ENCODE measurements at places on chromosomes 7 and 10. TPM values are rescaled to one million over a fixed set of nuclear protein-coding genes. Genes with fewer than 3 reads are reported as not detected.

DNA sequence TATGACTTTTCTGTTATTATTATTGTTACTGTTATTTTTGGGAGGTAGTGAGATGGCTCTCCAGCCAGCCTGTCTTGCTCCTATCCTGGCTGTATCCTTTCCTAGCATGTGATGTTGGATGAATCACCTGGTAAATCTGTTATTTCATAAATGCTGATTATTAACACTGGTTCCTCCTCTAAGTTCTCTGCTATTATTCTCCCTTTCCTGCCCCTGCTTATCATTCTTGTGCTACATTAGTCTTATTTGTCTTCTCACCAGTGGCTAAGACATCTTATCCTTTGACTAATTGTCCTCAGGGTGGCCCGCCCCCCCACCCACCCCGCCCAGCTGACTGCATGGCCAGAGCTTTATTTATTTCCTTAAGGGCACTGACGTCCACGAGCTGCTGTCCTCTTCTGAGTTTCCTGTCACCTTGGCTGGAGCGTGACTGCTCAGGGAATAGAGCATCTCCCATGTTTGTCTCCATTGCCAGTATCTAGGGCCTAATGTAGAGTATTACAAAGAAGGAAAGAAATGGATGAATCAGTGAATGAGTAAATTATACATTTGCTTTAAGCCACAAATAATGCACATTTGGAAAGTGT lies 110.1 kb upstream of the KLF6 start:
- H3K27ac ChIP-seq: no peak overlapping the region
- no peaks in the 10 kb centered on the region for H3K27me3 ChIP-seq

DNA sequence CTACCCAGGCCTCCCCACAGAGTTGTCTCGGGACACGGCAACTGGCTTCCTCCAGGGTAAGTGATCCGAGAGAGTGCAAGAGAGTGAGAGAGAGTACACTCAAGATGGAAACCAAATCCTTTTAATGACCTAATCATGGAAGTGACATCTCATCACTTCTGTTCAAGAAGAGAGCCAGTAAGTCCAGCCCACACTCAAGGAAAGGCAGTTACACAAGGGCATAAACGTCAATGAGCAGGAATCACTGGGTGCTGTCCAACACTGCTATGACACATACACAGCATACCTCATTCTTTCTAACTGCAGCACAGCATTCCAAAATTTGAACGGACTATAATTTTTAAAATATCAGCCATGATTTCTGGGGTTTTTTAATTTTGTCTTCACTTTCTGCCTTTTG lies 29.3 kb upstream of the OSBPL3 start:
- H3K27me3 ChIP-seq: no peaks in the 10 kb centered on the region
- no peak overlapping the region for H3K4me3 ChIP-seq
- H3K4me1 ChIP-seq: peaks cover 18% of the 10 kb centered on the region
- no peak for DNase-seq
- no peaks in the 10 kb centered on the region for H3K36me3 ChIP-seq

DNA sequence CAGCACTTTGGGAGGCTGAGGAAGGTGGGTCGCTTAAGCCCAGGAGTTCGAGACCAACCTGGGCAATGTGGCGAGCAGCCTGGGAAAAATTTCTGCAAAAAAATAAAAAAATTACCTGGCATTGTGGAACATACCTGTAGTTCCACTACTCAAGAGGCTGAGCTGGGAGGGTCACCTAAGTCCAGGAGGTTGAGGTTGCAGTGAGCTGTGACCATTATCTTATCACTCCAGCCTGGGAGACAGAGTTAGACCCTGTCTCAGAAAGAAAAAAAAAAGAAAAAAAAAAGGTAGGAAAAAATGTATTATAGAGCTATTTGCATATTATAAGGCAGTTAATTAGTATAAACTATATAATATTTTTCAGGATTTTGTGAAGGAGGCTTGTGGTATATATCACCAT lies 11.0 kb upstream of the TSPAN13 start:
- no peaks in the 10 kb centered on the region for H3K27me3 ChIP-seq
- no peaks in the 10 kb centered on the region for H3K36me3 ChIP-seq
- H3K27ac ChIP-seq: no peak overlapping the region
- H3K4me3 ChIP-seq: no peak overlapping the region
- no peak for DNase-seq

- H3K36me3 ChIP-seq: no peaks in the 10 kb centered on the region
- H3K27ac ChIP-seq: no peak overlapping the region
- no peaks in the 10 kb centered on the region for H3K27me3 ChIP-seq
- H3K4me3 ChIP-seq: no peak overlapping the region
Observed at GRCh38 chr7:121372376-121373010, 23.6 kb downstream of the FAM3C start.

DNA sequence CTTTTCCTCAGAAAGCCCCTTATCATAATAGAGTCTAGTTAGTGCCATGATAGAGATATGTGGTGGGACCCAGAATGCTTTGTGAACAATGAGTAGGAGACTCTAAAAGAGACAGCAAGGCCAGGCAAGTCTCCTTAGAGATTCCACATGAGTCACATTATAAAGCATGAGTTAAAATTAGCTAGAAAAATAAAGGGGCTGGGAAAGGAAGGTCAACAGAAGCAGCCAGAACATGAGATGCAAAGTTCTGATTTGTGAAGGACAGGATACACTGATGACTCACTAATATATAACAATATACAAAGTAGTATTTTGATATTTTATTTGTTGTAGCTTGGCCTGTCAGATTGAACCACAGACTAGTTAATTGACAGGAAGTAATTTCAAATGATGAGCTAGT lies 25.3 kb upstream of the SNX13 start:
- no peak overlapping the region for H3K27ac ChIP-seq
- H3K27me3 ChIP-seq: no peaks in the 10 kb centered on the region
- no peak for DNase-seq
- H3K36me3 ChIP-seq: no peaks in the 10 kb centered on the region

DNA sequence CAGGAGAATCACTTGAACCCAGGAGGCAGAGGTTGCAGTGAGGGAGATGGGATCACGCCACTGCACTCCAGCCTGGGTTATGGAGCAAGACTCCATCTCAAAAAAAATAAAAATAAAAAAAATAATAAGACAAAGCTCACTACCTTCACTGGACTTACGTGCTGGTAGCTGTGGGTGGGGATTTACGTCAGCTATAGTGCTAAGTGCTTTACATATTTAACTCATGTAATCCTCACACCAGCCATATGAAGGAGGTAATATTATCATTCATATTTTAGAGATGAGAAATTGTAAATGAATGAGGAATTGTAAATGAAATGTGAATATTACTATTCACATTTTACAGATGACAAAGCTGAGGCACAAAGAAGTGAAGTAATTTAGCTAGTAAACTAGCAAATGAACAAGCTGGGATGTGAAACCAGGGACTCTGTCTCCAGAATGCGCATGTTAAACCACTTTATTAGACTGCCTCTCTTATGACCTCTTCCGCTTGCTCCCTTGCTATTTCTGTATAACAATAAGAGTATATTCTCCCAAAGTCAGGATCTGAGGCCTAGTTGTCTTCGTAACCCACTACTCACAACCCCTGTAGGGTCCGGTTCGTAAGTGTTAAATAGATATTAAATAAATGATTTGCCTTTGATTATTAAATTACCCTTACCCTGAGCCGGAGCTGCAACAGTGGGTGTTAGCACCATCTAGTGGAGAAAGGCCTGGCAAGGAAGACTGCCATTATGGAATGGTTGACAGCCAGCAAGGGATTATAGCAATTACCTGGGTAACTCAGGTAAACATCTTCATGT lies 70.2 kb downstream of the HTR7 start:
- H3K4me1 ChIP-seq: peaks cover 65% of the 10 kb centered on the region
- no peak overlapping the region for H3K4me3 ChIP-seq
- H3K27me3 ChIP-seq: no peaks in the 10 kb centered on the region
- H3K36me3 ChIP-seq: no peaks in the 10 kb centered on the region
- DNase-seq: peak; percentile 79

GRCh38 chr7:108246227-108246837 lies 116.2 kb upstream of the LAMB4 start:
- H3K27me3 ChIP-seq: no peaks in the 10 kb centered on the region
- peaks cover 9% of the 10 kb centered on the region for H3K4me1 ChIP-seq

DNA sequence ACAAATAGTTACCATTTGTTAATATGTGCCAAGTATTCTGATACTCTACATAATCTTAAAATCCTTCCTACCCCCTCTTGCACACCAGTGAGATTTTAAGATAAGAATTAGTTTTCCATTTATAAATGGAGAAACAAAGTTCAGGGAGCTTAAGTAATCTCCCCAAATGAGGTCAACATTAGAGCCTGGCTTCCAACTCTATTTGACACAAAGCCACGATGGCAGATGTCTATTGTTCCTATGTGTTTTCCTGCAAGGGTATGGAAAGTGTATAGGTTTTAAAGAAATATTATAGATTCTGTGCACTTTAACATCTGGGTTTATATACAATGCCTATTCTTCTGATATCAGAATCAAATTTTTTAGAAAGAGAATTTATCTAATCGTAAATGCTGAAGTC lies 143.9 kb upstream of the SEMA3C start:
- H3K4me1 ChIP-seq: no peaks in the 10 kb centered on the region
- DNase-seq: no peak
- no peak overlapping the region for H3K27ac ChIP-seq
- no peak overlapping the region for H3K4me3 ChIP-seq
- no peaks in the 10 kb centered on the region for H3K27me3 ChIP-seq

DNA sequence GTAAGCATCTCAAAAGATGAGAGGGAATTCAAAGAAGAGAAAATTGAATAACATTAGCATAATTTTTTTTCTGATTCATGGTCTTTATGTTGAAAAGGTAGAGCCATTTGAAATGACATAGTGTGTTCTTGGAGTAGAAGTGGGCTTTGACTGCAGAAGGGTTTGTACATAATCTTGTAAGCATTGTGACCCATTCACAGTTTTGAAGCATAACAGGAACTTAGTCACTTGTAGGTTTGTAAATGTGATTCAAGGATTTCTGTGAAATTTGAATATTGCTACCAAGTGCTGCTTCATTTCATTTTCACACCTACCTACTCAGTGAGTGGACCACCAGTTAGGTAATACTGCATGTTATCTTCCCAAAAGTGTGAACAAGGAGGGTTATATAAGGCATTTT lies 68.6 kb downstream of the PON1 start:
- H3K27ac ChIP-seq: no peak overlapping the region
- H3K4me3 ChIP-seq: no peak overlapping the region
- no peaks in the 10 kb centered on the region for H3K4me1 ChIP-seq

GRCh38 chr7:117338020-117338419 lies 15.2 kb upstream of the WNT2 start:
- H3K36me3 ChIP-seq: no peaks in the 10 kb centered on the region
- no peaks in the 10 kb centered on the region for H3K4me1 ChIP-seq

DNA sequence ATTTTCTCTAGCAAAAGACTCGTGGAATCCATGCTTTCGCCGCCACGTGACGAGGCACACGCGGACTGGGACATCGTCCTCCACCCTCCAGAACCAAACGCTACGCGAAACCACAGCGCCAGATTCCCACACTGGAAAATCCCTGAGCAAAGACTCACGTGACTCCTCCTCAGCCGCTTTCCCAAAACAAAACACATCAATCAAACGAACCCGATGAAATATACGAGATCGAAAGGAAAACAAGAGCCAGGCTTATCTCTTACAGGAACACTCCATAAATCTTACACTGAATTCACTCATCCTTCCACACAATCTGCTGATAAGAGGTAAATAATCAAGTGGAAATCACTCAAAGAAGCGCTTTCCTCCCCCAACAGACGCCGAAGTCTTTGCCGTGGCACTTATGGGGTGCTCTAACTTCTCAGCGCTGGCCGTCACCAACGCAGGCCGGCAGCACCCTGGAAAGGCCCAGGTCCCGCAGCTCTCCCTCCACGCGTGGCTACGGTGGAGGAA lies 23.8 kb downstream of the DIP2C start:
- no peak overlapping the region for H3K27ac ChIP-seq
- no peak for DNase-seq
- H3K27me3 ChIP-seq: no peaks in the 10 kb centered on the region

GRCh38 chr10:31128536-31128935 lies 96.9 kb upstream of the ZNF438 start:
- H3K4me3 ChIP-seq: no peak overlapping the region
- 0 out of 2 replicates have a peak, but pooled peaks cover 3% of the 10 kb centered on the region for H3K27me3 ChIP-seq
- H3K27ac ChIP-seq: no peak overlapping the region
- H3K36me3 ChIP-seq: no peaks in the 10 kb centered on the region
- no peak for DNase-seq
- H3K4me1 ChIP-seq: no peaks in the 10 kb centered on the region

- H3K4me1 ChIP-seq: no peaks in the 10 kb centered on the region
- peaks cover 15% of the 10 kb centered on the region for H3K36me3 ChIP-seq
- no peak for DNase-seq
- no peak overlapping the region for H3K27ac ChIP-seq
- no peak overlapping the region for H3K4me3 ChIP-seq
- H3K27me3 ChIP-seq: no peaks in the 10 kb centered on the region
Observed at GRCh38 chr10:103382769-103383168, 13.5 kb downstream of the ATP5MK start.

DNA sequence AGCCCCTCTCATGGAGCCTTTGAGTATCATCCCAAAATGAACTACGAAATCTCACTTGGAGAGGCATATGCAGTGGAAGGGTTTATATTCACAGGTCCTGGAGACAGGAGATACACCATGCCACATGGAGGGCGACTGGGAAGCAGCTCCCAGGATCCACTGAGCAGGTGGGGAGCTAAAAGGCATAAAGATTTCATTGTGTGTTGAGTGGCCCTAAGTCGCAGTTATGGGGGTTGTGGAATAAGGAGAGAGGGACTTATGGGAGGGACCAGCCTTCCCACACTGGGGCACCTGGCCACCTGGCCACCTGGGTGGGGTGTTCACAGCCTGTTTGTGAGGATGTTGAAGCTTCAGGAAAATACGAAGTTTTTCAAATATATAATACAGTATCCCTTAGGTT lies 37.0 kb upstream of the CHST3 start:
- H3K36me3 ChIP-seq: 0 out of 2 replicates have a peak, but pooled peaks cover 1% of the 10 kb centered on the region
- no peaks in the 10 kb centered on the region for H3K4me1 ChIP-seq
- no peak overlapping the region for H3K4me3 ChIP-seq
- no peaks in the 10 kb centered on the region for H3K27me3 ChIP-seq

DNA sequence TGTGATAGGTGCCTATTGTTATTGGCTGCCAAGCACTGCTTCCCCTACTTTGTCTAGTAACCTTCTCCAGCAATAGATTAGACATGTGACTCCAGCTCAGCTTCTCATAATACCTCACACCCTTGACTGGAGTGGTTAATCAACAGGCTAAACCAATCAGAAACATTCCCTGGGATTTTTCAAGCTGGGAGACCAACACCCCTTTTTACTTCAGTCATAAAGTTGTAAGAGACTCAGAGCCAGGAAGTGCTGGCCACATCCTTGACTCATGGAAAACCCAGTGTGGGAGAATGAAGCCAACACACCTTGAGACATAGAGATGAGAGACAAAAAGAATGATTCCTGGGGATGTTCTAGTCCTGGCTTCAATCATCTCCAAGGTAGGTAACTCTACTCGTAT lies 62.6 kb upstream of the HECTD2 start:
- H3K4me3 ChIP-seq: no peak overlapping the region
- H3K4me1 ChIP-seq: no peaks in the 10 kb centered on the region
- H3K27me3 ChIP-seq: no peaks in the 10 kb centered on the region
- DNase-seq: no peak

GRCh38 chr10:70650718-70651117 lies 21.6 kb upstream of the ADAMTS14 start:
- no peak for DNase-seq
- no peak overlapping the region for H3K4me3 ChIP-seq
- H3K27me3 ChIP-seq: no peaks in the 10 kb centered on the region
- 0 out of 2 replicates have a peak, but pooled peaks cover 3% of the 10 kb centered on the region for H3K36me3 ChIP-seq

PMPCB gene
- total RNA-seq: 90.0 TPM

PWWP2B gene
- total RNA-seq: 8.6 TPM

AGR2 gene
- total RNA-seq: not detected

WNT8B gene
- 1.9 TPM for total RNA-seq

ANKRD30A gene
- total RNA-seq: not detected

BAZ1B gene
- 70.7 TPM for total RNA-seq
